Stimulated activated CD8-positive, alpha-beta memory T cell treated with anti-CD3 and anti-CD28 coated beads, Interleukin-7, amount 100 ng/mL, for 1 hour (primary cell): ENCODE measurements at places on chromosomes 2 and 18.

GRCh38 chr2:181818840-181819239 lies 72.7 kb upstream of the ITPRID2 start:
- no peak for DNase-seq

DNA sequence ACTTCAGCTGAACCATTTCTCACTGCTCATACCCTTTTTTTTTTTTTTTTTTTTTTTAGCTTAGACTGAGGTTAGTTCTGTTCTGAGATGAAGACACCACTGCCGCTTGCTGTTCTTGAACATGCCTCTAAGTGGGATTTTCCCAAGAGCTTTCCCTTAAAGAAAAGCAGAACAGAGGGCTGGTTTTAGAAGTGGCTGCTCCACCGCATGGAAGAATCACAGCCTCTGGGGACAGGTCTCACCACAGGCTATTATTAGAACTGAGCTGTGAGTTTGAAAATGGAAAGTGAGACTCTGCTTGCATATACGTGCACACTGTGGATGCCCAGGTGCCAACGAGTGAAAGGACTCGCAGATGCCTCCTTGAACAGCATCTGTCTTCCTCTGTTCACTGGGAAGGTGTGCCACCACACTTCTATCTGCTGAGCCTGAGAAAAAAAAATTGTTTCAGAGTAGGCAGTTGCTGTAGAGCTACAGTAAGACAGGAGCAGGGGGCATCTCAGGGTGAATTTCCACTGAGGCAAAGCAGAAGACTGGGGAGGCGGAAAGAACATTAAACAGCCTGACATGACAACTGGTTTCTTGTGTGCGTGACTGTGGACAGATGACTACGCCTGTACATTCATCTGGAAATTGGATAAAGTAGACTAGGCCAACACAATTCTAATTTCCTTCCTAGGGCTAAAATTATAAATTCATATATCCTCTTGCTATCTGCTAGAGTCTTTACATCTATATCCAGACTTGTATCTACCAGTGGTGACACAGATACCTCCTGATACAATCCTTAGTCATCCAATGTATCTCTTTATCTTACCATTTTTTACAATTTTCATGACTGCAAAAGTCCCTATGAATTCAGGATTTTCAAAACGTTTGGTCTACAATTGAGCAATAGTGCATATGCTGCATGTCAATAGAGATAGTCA lies 1045.7 kb upstream of the CELF4 start:
- DNase-seq = no peak

DNA sequence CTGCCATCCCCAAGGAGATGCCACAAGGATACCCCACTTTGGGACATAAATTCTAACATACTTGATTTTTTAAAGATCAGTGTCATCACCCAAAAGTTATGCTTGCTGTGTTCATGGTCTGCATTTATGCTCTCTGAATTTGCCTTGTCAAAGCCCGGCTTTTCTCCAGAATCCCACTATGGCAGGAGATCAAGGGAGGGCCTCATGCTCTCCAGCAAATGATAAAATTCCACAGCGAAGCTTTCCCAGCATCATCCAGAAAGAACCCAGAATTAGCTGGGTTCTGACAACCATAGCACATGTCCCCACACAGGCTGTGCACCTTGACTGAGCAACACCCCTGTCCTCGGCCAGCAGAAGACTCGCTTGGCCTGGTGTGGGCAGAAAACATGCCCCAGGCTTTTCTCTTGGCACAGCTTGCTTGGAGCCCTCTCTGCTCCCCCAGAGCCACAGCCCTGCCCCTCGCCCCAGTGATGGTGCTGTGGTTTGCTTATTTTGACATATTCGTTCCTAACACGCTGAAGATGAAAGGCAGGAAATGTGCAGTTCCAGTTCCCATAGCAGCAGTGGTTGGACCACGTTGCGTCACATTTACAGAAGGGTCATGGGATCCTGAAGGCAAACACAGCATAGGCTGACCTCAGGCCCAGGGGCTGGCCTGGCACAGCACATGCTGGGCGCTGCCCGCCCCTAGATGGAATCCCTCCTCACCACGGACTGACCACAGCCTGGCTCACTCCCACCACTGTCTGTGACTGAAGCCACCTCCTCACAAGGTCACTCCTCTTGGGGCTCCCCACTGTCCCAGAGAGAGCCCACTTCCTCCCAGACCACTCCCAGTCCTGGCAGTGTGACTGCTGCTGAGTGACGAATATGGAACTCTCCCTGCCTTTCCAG lies 14.1 kb upstream of the CHRNA1 start:
- peak; percentile 36 for DNase-seq

GRCh38 chr2:9799729-9800632 lies 43.3 kb upstream of the TAF1B start:
- DNase-seq = peak; percentile 80

- DNase-seq = no peak
Observed at GRCh38 chr2:160246356-160246755, 46.3 kb upstream of the ITGB6 start.

DNA sequence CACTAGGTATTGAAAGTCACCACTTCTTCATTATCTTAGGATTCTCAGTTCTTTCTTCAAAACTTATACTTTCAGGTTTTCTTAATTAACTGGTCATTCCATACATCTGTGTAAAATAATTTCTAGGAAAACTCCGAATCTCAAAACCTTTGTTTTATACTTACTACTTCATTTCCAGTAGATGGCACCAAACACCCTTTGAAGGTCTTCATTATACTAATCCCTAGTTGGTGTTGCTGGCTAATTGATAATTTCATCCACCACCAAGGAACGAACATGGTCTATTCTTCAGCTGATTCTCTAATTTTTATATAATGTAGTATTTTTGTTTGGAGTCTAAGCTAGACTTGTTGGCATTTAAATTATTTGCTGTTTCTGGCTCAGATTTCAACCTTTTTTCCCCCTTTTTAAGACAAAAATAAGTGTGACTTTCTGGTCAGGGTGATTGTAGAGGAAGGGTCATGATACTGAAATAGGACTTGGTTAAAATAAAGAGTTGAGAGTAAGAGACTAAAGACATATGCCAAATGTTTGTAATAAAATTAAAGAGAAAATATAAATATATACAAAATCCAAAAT lies 2.8 kb upstream of the MXD1 start:
- no peak for DNase-seq

GRCh38 chr2:223944166-223944702 lies 901 bp downstream of the WDFY1 start:
- no peak for DNase-seq

DNA sequence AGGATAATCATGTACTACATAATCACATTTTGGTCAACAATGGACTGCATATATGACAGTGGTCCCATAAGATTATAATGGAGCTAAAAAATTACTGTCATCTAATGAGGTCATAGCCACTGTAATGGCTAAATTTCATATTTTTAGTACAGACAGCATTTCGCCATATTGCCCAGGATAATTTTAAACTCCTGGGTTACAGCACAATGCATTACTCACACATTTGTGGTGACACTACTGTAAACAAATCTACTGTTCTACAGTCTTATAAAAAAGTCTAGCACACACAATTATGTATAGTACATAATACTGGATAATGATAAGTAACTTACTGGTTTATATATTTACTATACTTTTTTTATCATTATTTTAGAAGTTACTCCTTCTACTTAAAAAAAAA lies 12.8 kb downstream of the EIF2AK2 start:
- DNase-seq = no peak

DNA sequence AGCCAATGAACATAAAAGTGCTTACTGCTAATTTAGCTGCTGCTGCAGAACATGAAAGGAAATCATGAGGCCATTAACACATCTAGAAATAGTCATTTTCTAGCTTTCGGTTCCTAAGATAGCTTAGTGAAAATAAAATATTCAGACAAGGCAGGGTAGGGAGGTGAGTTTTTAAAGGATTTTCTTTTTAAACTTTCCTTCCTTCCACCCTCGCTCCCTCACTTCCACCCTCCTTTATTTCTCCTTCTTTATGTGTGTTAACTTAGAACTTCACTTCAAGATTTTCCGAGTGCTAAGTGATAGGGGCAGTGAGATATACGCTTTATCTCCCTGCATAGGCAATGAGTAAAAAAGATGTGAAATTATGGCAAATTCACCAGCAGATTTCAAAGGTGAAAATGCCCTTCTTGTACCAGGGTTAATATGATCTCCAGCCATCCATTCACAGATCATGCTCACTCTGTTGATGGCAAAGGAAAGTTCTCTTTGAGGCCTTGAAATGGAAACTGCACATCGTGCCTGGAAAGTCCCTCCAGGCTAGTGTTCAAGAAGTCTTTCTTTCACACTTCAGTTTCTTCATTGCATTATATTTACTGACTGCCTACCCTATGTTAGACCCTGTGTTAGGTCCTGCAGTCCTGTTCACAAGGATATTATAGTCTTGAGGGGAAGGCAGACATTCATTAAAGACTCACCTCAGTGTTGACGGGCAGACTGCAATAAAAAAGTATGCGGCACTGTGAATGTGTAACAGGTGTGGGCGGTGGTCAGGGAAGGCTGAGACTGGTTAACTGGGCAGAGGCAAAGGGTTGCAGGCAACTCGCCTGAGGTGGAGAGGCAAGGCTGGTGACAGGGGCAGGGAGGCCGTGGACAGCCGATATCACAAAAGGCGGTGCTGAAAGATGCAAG lies 200.8 kb downstream of the PLCL1 start:
- no peak for DNase-seq

GRCh38 chr2:190618030-190618429 lies 30.9 kb upstream of the NAB1 start:
- no peak for DNase-seq

GRCh38 chr18:59764281-59764680 lies 67.1 kb upstream of the CCBE1 start:
- DNase-seq = no peak

DNA sequence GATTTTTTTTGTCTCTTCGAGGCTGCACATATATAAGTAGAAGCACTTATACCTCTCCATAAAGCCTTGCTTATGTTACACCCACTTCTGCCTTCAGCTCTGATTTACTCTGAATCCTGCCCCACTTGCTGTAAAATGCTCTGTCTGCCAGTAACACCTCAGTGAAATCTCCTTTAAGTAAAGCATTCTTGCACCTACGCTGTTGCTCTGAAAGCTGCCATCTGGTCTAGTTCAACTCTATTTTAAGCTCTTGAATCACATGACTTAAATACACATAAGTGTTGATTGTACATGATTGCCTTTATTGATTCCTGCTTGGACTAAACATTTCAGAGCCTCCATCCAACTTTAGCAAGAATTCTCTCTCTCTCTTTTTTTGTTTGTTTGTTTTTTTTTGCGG lies 609.0 kb upstream of the CELF4 start:
- DNase-seq = no peak

DNA sequence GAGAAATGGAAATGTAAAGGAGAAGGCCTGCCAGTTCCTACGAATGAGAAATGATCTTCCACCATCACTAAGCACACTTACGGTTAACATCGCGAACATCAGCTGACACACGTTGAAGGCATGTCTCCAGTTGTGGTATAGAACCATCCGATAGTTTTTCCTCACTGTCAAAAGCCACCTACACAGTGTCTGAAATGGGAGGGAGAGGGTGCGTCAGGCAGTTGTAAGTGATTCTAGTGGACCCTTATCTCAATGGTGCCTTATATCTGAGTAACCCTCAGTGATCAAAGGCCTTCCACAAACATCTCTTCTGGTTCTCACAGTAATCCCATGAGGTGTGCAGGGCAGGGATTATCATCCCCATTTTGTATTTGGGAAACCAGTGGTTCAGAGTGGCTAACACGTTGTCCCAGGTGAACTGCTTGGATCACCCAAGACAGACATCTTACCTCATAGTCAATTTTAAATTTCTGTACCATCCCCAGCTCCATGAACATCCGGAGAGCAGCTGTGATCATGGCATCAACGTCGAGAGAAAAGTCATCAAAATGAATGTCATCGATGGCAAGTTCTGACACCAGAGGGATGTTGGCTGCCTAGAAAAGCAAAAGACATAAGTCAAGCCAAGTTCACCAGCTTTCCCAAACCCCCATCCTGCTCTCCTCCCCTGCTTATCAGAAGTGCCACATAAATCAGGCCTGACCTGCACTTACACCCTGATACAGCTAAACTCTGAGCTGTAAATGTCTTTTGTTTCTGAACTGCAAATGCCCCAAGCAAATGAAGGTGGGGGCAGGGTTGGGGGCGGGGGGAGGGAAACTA lies 335.2 kb downstream of the AGPS start:
- DNase-seq = no peak

GRCh38 chr18:48813321-48813720 lies 137.4 kb downstream of the SMAD7 start:
- no peak for DNase-seq

DNA sequence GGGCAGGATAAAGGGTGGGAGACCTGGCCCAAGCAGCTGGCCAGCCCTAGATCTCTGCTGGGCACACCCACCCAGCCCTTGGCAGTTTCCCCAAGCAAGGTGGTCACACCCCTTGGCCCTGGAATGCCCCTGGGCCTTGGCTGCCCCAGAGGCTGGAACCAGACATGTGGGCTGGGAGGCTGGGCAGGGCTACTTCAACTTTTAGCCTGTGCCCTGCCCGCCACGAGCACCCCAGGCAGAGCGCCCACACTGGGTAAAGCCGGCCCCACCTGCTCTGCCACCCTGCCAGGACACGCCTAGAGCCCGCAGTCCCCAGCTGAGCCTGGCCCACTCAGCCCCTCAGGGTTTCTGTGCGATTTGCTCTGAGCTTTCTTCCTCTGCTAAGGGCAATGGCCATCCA lies 119.7 kb upstream of the SMAD2 start:
- DNase-seq = no peak

GRCh38 chr18:61352059-61352458 lies 18.8 kb downstream of the CDH20 start:
- no peak for DNase-seq

DNA sequence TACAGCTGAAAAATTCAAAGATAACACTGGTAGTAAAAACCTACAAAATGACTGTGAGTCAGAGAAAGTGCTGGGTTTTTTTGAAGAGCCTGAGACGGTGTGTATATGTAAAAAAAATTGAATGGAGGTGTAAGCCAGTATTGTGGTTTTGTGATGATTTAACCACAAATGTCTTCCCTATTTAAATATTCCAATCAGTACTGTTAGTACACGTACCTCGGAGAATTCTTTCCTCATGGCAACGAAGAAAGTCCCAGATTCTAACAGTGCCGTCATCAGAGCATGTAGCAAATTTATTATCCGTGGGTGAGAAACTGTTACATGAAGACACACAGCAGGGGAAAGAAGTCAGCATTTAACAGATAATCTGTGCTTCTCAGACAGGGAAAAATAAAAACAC lies 48.1 kb downstream of the WDR33 start:
- DNase-seq = no peak

DNA sequence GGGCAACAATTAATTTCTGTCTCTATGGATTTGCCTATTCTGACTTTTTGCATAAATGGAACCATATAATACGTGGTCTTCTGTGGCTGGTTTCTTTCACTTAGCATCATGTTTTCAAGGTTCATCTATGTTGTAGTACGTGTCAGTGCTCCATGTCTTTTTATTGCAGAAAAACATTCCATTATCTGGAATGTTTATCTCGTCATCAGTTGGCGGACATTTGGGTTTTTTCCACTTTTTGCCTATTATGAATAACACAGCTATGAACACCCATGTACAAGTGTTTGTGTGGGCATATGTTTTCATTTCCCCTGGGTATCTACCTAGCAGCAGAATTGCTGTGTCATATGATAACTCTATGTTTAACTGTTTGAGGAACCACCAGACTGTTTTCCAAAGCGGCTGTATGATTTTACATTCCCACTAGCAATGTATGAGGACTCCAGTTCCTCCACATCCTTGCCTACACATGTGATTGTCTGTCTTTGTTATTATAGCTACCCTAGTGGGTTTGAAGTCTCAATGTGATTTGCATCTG lies 49.9 kb downstream of the MYO7B start:
- DNase-seq = no peak

- no peak for DNase-seq
Observed at GRCh38 chr2:26634636-26635230, 6.4 kb downstream of the CIB4 start.

- DNase-seq = no peak
Observed at GRCh38 chr18:70291295-70291574, 2.4 kb downstream of the SOCS6 start.
